ENCODE measurements at places on chromosomes 7 and 10. TPM values are rescaled to one million over a fixed set of nuclear protein-coding genes. Genes with fewer than 3 reads are reported as not detected.
A peak's percentile ranks its signal among the peaks of the same experiment; 100 is the strongest.

SLC39A12 gene
- total RNA-seq = not detected

TMEM72 gene
- 0.67 TPM for total RNA-seq

CRPPA gene
- total RNA-seq = 4.1 TPM

CPED1 gene
- 26.4 TPM for total RNA-seq

TRIM73 gene
- 17.0 TPM for total RNA-seq

TASOR2 gene
- total RNA-seq = 80.3 TPM

TMEM140 gene
- 0.14 TPM for total RNA-seq

TUBB8 gene
- total RNA-seq = 0.67 TPM

C10orf95 gene
- not detected for total RNA-seq

OR2F1 gene
- total RNA-seq = not detected

CLEC5A gene
- not detected for total RNA-seq

HERC4 gene
- total RNA-seq = 56.2 TPM

NODAL gene
- total RNA-seq = not detected

- DNase-seq = no peak
Measured at GRCh38 chr7:88888684-88889083, 93.1 kb upstream of the TEX47 start.

- DNase-seq = no peak
Measured at GRCh38 chr7:82672078-82672477, 228.5 kb upstream of the CACNA2D1 start.

DNA sequence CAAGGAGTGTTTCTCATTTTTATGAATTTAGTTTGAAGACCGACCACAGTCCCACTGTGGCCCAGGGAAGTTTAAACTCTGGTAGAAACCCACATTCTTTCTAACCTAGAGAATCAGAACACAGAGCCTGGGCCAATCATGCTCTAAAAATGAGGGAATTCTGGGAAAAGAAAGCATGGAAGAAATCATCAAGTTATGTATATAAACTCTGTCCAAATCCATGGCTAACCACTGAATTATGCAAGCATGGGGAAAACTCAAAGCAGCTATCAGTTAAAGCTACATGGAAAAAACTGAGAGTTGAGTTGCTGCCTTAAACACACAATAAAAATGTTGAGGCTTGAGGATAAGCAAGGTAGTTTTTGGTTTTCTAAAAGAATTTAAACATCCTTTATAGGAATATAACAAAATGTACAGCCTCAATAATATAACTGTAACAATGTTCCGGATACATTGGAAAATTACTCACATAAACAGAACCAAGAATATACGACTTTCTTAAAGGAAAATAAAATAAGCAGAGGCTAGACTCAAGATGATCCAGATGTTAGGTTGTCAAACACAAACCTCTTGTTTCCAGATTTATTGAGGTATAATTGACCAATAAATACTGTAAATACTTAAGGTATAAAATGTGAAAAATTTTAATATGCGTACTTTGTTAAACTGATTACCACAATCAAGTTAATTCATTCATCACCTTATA lies 311.2 kb upstream of the GNAI1 start:
- DNase-seq = no peak

GRCh38 chr10:76205361-76205760 lies 773.9 kb downstream of the LRMDA start:
- no peak for DNase-seq

GRCh38 chr7:30975256-30975899 lies 11.6 kb downstream of the GHRHR start:
- DNase-seq = no peak

DNA sequence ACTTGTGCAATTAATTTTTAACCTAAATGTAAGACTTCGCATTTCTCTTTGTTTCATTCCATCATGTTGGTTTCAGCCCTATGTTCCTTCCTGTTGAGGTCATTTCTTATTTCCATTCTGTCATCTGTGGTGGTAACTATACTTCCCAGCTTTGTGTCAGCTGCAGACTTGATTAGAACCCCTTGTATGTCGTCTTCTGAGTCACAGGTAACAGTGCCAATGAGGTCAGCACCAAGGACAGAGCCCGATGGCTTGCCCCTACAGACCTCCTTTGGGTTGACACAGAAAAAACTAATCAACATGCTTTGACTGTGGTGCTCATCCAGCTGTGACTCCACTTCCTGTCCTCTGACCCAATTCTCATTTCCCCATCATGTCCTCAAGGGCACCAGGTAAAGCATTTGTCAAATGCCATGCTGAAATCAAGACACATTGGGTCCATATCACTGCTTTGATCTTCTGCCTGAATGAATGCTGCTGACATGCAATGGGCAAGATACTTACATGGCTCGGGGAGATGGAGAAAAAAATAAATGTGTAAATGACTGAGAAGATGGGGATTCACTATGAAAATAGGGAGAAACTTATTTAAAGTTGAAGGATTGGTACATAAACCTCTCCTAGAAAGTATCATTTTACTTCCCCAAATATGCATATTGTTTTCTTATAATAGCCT lies 25.6 kb upstream of the CRTAC1 start:
- no peak for DNase-seq

- no peak for DNase-seq
Measured at GRCh38 chr7:3670898-3671297, 369.8 kb downstream of the SDK1 start.

DNA sequence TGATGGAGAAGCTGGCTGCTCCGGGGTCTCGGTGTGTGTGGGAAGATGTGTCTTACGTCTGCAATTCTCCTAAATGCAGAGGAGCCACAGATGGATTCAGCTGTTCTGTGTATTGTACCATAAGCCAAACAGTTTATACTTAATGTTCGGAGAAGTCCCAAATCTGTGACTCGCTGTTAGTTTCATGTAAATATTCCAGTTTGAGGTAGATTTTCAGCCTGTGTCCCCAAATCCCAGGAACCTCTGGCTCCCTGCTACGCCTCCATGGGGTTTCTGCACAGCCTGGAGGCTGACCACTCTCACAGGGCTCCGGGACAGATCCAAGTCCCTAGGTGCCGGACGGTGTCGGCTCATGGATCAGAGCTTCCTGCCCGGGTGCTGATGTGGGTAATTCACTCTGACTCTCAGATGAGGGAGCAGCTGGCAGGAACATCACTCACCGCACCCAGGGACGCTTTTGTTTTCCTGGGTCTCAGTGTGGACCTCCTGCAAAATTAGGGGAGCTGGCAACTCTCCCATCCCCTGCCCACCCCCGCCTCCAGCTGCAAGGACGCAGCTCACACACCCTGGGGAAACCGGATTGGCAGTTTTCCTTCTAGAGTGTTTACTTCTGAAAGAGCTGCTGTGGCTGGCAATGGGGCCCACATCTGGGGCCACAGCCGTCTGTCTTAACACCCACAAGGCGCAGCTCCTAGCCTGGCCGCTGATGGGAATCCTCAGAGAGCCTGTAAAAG lies 421.1 kb upstream of the FOXK1 start:
- no peak for DNase-seq

DNA sequence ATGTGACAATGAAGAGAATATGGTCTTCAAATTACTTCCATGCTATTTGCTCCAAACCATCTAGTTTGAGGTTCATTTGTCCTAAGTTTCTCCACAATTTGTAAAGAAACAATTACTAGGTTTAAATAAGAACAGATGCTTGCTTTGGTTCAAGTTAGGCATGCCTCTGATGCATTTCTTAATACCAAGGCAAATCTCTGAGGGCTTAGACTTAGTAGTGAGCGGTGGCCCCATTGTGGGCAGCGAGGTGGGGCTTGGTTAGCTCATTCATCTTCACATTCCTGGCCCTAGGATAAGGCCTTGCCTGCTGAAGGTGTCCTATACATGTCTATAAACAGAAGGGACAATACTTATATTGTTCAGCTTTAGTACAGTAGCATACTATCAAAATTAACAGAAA lies 52.4 kb upstream of the RHEB start:
- DNase-seq = no peak

DNA sequence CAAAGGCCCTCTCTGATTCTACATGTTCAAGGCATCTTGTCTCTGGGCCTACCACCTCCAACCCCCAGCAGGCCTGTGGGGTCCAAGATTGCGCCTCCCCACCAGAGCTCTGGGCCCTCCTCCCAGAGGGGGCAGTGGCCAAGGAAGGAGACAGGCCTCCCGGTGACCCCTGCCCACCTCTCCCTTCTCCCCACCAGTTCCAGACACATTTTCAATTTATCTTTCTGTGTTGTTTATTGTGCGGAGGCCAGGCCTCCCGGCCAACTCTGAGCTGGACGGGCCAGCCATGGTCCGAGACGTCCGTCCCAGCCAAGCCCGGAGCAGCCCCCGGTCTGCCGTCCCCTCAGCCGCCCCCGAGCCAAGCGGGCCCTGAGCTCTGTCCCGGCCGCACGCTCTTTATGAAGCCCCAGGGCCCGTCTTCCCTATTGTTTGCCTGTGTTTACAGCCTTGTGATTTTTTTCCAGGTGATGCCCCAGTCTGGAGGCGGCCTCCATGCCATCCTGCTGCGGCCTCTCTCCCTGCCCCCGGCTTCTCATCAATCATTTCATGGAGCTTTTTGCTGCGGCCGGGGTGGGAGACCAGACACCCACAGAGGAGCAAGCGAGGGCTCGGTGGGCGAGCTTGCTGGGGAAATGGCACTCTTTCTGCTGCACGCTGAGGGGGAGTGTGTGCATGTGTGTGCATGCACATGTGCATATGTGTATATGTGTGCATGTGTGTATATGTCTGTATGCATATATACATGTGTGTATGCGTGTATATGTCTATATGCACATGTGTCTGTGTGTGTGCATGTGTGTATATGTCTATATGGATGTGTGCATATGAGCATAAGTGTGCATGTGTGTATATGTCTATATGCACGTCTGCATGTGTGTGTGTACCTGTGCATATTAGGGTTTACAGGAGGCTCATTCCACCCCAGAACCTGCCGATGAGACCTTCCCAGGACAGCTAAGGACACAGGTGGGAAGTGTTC lies 52.7 kb upstream of the ELN start:
- peak; percentile 35 for DNase-seq

DNA sequence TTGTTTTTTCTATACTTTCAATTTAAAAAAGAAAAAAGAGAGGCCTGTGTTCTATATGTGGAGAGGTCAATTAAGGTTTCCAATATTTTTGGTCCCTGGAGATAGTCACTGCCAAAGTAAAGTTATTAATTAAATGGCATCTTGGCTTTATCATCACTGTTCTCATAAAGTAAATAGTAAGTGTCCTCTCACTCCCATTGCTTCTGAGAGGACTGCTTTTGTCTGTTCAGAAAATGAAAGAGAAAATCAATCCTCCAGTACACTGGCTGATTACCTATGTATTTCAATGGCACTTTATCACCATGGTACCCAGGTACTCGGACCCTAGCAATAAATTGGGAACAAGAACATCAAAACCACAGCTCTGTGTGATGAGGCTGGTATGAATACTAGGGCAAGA lies 94.0 kb downstream of the RNLS start:
- no peak for DNase-seq

DNA sequence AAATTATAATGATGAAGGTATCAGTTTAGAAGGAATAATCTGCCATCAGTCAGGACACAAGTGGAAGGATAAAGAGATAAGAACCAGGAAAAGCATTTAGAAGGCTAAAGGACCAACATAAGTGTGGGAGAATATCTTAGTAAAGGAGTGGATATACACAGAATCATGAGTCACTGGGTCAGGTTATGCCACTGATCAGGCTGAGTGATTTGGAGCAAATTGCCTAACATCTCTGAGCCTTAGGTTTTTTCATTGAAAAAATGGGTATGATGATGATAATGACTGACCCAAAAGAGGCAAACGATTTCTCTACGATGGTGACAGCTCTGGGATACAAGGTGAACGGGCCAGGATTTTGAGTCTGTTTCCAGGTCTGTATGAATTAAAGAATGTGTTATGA lies 2.8 kb upstream of the CUL1 start:
- no peak for DNase-seq

- no peak for DNase-seq
Measured at GRCh38 chr10:86071145-86071544, 295.4 kb downstream of the GRID1 start.

DNA sequence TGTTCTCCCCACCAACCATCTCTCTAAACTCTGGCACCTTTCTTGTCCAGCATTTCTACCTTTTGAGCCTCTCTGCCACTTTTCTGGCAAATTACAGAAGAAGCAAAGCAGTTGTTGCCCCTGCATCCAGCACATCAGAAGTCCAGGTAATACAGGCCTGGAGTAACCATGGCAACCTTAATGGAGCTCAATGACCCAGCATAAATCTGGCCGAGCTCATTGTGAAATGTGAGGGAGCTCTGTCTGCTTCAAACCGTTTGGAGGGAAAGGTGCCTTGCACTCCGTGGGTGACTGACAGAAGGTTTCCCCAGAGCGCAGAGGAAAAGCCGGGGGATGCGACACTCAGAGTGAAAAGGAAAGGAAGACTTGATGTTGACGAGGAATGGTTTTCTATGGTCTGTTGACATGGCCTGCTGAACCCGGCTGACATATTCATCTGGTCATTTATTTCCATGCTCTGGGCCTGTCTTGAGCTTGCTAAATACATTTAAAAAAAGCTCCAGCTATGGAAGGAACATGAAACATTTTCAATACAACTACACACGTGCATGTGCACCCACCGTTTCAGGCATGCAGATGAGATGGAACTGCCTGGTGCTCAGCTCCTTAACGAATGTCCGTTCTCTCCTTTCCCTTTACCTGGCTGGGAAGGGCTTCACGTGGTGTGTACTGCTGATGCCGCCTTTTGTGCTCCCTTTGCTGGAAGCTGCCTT lies 74.9 kb downstream of the ADRA2A start:
- no peak for DNase-seq

- DNase-seq = no peak
Measured at GRCh38 chr10:88097536-88097935, 234.1 kb downstream of the PTEN start.

GRCh38 chr10:49741108-49741995 lies 20.8 kb downstream of the OGDHL start:
- DNase-seq = no peak

- no peak for DNase-seq
Measured at GRCh38 chr10:88385601-88386203, 197.4 kb downstream of the RNLS start.

DNA sequence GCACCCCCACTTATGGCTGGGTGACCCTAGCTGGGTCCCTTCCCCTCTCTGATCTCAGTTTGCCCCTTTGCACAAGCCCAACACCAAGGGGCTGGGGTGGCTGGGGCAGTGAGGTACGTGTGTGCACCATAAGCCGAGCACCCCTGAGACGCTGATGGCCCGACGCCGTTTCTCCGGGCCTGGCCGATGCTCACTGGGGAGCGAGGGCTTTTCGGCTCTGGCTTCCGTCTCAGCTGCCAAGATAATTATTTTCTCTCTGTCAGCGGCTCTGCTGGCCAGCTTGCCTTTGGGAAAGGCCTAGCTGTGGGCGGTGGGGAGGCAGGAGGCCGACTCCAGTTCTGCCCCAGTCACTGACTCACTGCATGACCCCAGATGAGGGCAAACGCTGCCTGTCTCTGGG lies 91.0 kb downstream of the ZMIZ1 start:
- DNase-seq = no peak

GRCh38 chr7:47153576-47153975 lies 428.3 kb downstream of the TNS3 start:
- no peak for DNase-seq

All from mesothelial cell of epicardium (in vitro differentiated cells).